Activated B cell treated with CpG ODN at 0.5 μM for 24 hours (primary cell): ENCODE measurements at places on chromosomes 5 and 9. TPM values are rescaled to one million over a fixed set of nuclear protein-coding genes. Genes with fewer than 3 reads are reported as not detected.

- DNase-seq = no peak
- H3K27me3 ChIP-seq = no peaks in the 10 kb centered on the region
- H3K4me1 ChIP-seq = no peaks in the 10 kb centered on the region
- no peak overlapping the region for H3K4me3 ChIP-seq
- no peak overlapping the region for H3K27ac ChIP-seq
Observed at GRCh38 chr9:72929542-72929941, 23.3 kb downstream of the ALDH1A1 start.

Gene VCAN
- total RNA-seq = 0.16 and 0.22 TPM in 2 replicates

Gene CDH10
- not detected in 2 replicates for total RNA-seq

- H3K36me3 ChIP-seq = peaks cover 17% of the 10 kb centered on the region
- H3K4me3 ChIP-seq = no peak overlapping the region
- H3K27ac ChIP-seq = no peak overlapping the region
- H3K27me3 ChIP-seq = no peaks in the 10 kb centered on the region
- H3K4me1 ChIP-seq = peaks cover 11% of the 10 kb centered on the region
Observed at GRCh38 chr9:123642291-123643278, 286.6 kb downstream of the CRB2 start.

Gene MED22
- total RNA-seq = 40.7 and 45.7 TPM in 2 replicates

- H3K4me1 ChIP-seq = peaks cover 35% of the 10 kb centered on the region
- no peak overlapping the region for H3K4me3 ChIP-seq
- DNase-seq = peak; percentile 36
Observed at GRCh38 chr9:124320062-124320973, 62.6 kb downstream of the NEK6 start.

DNA sequence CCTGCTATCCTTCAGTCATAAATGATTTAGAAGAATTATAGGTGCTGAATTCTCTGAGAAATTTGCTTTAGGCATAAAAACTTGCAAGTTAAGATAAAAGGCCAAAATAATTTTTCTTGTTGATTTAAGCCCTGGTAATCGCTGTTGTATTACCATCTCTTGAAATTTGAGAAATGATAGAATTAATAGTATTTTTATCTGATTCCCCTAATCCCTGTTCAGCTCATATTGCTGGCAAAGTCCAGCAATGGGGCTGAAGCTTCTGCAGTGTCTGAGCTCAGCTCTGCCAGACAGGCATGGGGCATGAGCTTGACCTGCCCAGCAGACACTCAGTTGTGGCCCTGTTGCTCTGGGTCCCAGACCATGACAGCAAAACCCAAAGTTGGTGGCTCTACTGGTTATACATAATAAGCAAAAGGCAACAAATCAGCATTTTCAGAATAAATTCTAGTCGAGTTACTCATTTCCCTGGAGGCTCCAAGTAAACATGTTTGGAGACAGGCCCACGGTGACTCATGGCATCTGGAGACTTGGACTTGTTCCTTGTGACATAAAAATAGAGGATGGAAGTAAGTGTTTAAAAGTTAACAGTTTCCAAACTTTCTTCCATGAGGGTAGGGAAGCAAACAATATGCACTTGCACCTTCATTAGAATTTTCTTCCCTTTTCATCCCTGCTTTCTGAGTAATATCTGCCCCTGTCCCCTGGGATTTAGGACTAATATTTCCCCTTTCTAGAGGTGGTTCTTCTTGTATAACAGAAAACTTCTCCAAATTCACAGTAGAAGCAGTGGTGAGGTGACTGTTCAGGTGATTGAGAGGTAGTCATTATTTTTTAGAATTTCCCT, 60.2 kb upstream of the SLC2A8 start:
- no peak overlapping the region for H3K4me3 ChIP-seq
- H3K27ac ChIP-seq = no peak overlapping the region
- H3K4me1 ChIP-seq = no peaks in the 10 kb centered on the region
- no peak for DNase-seq
- no peaks in the 10 kb centered on the region for H3K36me3 ChIP-seq

DNA sequence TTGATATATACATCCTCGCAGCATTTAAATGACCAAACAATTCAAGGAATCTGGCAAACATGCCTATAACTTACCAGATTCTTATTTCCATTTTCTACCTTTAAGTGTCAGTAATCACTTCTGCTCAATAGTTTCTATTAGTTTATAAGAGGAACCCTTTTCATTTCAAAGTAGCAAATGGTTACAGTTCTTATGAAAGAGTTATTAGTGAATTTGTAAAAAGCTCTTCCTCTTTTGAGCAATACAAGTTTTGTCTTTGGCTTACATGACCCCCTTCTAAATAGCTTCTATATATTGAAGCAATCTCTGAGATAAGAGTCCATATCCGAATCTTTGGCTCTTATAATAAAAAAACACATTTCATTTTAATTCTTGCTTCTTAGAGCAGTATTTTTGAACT, 42.0 kb downstream of the ELL2 start:
- H3K27me3 ChIP-seq = no peaks in the 10 kb centered on the region
- no peak overlapping the region for H3K4me3 ChIP-seq
- no peak for DNase-seq

DNA sequence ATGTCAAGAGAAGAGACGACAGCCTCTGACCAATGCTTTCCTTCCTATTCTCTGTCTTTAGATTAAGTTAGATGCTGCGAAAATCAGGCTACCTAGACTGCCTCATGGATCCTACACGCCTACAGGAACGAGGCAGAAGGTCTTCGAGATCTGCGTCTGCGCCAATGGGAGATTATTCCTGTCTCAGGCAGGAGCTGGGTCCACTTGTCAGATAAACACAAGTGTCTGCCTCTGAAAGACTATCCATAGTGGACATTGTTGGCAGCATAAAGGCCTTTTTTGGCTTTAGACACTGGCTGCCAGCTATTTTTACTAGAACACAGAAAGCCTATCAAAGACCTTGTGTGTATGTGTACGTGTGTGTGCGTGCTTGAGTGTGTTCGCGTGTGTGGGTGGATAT, 90.9 kb upstream of the PPP1R2B start:
- H3K4me1 ChIP-seq = peaks cover 4% of the 10 kb centered on the region
- H3K36me3 ChIP-seq = no peaks in the 10 kb centered on the region
- no peak for DNase-seq
- no peak overlapping the region for H3K27ac ChIP-seq
- no peak overlapping the region for H3K4me3 ChIP-seq

DNA sequence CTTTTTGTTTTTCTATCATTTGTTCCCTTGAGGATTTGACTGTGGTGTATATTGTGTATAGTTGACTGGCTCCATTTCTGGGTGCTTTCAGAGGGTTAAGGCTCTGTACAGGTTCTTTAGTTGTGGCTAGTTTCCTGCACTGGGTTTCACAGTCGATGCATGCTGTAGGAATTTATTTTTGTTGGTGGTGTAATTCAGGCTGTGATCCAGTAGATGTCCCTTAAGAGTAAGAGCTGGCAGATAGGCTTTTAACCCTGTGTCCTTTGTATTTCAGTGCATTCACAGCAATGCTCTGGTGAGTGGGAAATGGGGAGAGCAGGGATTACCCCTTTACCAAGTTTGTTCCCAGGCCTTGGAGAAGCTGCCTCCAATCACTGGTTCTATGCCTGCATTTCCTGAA, 112.9 kb downstream of the SPATA31D1 start:
- H3K36me3 ChIP-seq = no peaks in the 10 kb centered on the region
- H3K4me3 ChIP-seq = no peak overlapping the region
- peaks cover 9% of the 10 kb centered on the region for H3K4me1 ChIP-seq

GRCh38 chr9:105346273-105346672, 101.6 kb upstream of the FSD1L start:
- H3K36me3 ChIP-seq = peaks cover 5% of the 10 kb centered on the region
- H3K27me3 ChIP-seq = no peaks in the 10 kb centered on the region
- H3K4me3 ChIP-seq = no peak overlapping the region
- no peak for DNase-seq
- peaks cover 8% of the 10 kb centered on the region for H3K4me1 ChIP-seq

DNA sequence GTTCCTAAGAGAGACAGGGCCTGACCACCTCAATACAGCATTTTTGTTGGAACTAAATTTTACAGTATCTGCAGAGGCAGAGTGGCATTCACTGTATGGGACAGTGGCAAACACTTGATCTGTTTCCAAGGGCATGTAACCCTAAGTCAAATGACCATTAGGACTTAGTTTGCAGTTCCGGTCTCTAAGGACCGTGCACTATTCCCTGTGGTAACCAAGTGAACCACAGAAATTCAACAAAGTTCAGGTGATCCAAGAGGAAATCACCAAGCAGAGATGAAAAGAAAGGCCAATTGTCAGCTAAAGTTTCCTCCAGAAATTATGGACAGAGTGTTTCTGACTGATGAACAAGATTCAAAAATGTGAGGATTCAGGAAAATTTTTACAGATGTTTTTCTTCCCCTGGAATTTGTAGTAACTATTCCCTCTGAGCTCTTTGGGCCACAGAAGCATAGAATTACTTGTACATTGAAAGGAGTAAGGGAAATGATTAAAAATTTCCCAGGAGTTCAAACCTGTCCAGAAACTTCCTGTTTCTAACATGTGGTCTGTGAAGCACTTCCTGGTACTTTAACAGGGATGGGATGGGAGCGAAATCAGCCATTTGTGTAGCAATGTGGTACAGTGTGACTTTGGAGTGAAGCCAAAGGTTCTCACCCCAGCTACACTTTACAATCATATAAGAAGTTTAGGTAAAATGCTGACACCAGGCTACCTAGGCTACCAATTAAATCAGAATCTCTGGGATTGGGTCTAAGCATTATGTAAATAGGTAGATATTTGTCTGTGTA, 266.1 kb upstream of the MAP3K1 start:
- no peak overlapping the region for H3K27ac ChIP-seq
- H3K4me1 ChIP-seq = peaks cover 4% of the 10 kb centered on the region
- H3K36me3 ChIP-seq = no peaks in the 10 kb centered on the region
- H3K4me3 ChIP-seq = no peak overlapping the region
- DNase-seq = no peak

- no peak overlapping the region for H3K27ac ChIP-seq
- no peak overlapping the region for H3K4me3 ChIP-seq
Observed at GRCh38 chr9:70152350-70152749, 106.4 kb upstream of the SMC5 start.

GRCh38 chr5:88183255-88183654, 85.4 kb downstream of the TMEM161B start:
- no peak overlapping the region for H3K27ac ChIP-seq
- no peaks in the 10 kb centered on the region for H3K4me1 ChIP-seq
- DNase-seq = no peak
- H3K4me3 ChIP-seq = no peak overlapping the region
- peaks cover 17% of the 10 kb centered on the region for H3K36me3 ChIP-seq
- H3K27me3 ChIP-seq = no peaks in the 10 kb centered on the region

Gene EQTN
- not detected in 2 replicates for total RNA-seq

Gene PLAC8L1
- 0.37 and 0.78 TPM in 2 replicates for total RNA-seq

DNA sequence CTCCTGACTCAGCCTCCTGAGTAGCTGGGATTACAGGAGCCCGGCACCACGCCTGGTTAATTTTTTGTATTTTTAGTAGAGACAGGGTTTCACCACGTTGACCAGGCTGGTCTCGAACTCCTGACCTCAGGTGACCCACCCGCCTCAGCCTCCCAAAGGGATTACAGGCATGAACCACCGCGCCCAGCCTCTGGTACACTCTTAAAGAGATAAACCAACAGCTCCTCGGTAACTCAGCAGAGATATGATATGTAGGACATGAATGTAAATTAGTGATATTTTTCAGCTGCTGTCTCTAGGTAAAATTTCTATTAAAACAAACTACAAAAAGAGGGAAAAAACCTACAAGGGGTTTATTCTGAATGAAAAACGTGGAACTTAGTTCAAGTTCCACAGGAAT, 42.8 kb upstream of the HK3 start:
- DNase-seq = no peak
- no peak overlapping the region for H3K27ac ChIP-seq
- peaks cover 83% of the 10 kb centered on the region for H3K36me3 ChIP-seq
- no peak overlapping the region for H3K4me3 ChIP-seq

Gene PDCD1LG2
- total RNA-seq = 2.1 and 2.8 TPM in 2 replicates

Gene OR13C2
- total RNA-seq = not detected in 2 replicates

Gene GABRA1
- total RNA-seq = not detected in 2 replicates

Gene IFNA5
- not detected in 2 replicates for total RNA-seq
